ENCODE measurements at places on chromosomes 6 and 20.

DNA sequence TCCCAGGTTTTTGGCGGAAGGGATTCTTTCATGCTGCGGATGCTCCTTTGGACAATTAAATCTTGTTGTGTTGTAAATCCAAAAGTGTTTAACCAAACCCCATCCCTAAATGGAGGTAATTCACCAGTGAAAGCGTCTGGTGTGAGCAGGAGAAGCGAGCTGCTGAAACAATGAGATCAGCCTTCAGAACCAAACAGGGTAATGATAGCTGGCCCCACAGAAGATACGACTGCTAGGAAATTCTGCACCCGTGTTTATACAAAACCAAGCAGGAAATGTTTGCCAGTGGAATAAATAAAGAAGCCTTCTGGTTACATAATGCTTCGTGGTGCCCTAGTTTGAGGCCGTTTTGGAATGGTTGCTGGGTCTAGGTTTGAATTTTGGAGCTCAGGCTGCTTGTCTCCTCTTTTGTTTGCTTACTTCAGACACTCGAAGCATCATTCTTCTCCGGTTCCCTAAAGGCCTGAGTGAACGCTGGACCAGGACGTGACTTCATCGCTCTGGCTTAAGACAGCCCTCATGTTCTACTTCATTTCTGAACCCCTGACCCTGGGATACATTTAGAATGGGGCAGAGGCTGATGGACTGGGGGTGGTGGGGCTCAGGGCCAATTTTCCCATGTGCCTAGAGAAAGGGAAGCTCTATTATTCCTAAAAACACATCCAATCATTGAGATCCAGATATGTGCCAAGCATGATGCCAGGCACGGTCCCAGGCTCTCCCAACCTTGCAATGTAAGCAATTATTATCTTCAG lies 61.6 kb upstream of the JAG1 start:
- no peak overlapping the region for H3K4me3 ChIP-seq
- peaks cover 4% of the 10 kb centered on the region for H3K4me1 ChIP-seq
- no peak for DNase-seq
- H3K27ac ChIP-seq, result no peak overlapping the region
- no peaks in the 10 kb centered on the region for H3K27me3 ChIP-seq

DNA sequence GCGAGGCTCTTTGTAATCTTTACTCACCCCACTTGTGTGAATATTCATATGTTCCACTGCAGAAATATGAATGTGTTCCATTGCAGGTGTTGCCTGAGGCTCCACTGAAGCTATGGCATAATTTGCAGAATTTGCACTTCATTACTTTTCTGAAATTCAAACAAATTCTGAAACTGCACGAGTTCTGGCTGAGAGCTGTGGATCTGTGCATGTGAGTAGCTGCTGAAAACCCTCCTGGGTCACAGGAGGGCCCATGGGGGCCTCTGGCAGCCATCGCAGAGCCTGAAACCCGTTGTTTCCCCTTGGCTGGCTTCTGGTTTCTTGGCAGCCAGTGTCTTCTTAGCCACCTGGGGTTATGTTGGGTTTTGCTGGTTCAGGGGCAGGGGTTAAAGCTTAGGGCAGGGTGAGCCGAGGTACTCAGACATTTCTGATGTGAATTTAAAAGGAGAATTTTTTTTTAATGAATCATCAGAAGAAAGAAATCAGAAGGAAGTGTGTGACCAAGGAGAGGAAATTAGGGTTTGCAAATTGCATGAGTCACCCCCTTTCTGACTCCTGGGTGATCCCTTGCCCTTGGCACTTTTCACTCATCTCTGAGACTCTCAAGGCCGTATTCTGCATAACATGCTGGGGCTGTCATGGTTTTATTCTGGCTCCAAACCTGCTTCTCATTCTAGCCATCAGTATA lies 40.6 kb downstream of the TOX2 start:
- peaks cover 4% of the 10 kb centered on the region for H3K27me3 ChIP-seq
- no peak overlapping the region for H3K27ac ChIP-seq
- no peak overlapping the region for H3K4me3 ChIP-seq
- DNase-seq, result no peak

DNA sequence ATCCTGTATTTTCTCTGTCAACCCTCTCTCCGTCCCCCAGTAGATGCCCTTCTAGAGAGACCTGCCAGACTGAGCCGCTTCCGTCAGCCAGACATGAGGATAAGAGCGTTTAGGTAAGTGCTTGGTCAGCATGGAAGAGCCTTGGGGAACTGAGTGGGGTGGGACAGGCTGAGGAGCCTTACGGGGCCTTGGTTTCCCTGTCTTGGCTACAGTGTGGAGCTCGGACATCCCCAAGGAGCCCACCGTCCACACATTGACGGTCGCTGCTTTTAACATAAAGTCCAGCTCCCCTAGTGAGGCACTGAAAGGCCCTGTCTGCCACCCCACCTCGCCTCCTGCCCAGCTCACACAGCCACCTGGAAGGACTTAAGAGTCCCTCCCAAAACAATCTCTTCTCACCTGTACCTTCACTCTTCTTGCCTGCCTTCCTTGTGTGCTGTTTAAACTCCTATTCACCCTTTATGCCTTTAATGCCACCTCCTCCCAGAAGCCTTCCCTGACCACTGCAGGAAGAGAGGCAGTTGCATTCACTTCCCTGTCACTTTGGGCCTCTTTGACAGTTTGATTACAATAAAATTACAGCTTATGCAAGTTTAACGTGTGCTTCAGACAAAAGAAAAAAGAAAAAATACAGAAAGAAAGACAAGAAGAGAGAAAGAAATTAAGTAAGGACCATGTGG lies 42.3 kb downstream of the PDYN start:
- peaks cover 29% of the 10 kb centered on the region for H3K4me1 ChIP-seq
- H3K36me3 ChIP-seq, result no peaks in the 10 kb centered on the region
- peaks cover 1% of the 10 kb centered on the region for H3K27me3 ChIP-seq
- no peak overlapping the region for H3K27ac ChIP-seq
- no peak for DNase-seq

DNA sequence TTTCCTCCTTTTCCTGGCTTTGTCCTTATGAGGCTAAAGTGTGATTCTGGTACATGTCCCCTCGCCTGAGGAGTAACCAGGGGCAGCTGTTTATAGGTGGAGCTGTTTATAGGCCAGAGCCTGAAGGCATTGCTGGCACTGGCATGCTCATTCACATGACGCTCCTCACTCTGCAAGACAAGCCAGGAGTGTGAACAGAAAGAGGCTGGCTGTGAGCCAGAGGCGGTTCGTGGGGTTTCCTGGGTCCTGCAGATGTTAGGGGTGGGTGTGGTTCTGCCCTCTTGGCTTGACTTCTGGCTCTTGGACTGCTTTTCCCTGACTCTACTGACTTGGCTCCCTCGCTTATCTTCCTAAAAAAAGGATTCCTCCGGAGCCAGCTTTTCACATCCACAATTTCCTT lies 12.8 kb upstream of the MDFI start:
- H3K4me1 ChIP-seq, result peaks cover 43% of the 10 kb centered on the region
- peaks cover 4% of the 10 kb centered on the region for H3K27me3 ChIP-seq
- H3K4me3 ChIP-seq, result peak overlapping the region; percentile 12
- H3K36me3 ChIP-seq, result peaks cover 5% of the 10 kb centered on the region
- no peak for DNase-seq
- H3K27ac ChIP-seq, result peak overlapping the region; percentile 93

- H3K36me3 ChIP-seq, result no peaks in the 10 kb centered on the region
- H3K27ac ChIP-seq, result no peak overlapping the region
- peaks cover 1% of the 10 kb centered on the region for H3K27me3 ChIP-seq
- no peaks in the 10 kb centered on the region for H3K4me1 ChIP-seq
- no peak overlapping the region for H3K4me3 ChIP-seq
Observed at GRCh38 chr6:168150551-168151320, 71.7 kb upstream of the FRMD1 start.

GRCh38 chr6:2141644-2142290 lies 103.6 kb downstream of the GMDS start:
- H3K4me1 ChIP-seq, result peaks cover 16% of the 10 kb centered on the region
- H3K27ac ChIP-seq, result no peak overlapping the region
- DNase-seq, result no peak
- H3K27me3 ChIP-seq, result peaks cover 2% of the 10 kb centered on the region
- H3K36me3 ChIP-seq, result no peaks in the 10 kb centered on the region

GRCh38 chr6:90093558-90094073 lies 199.3 kb downstream of the GJA10 start:
- H3K36me3 ChIP-seq, result no peaks in the 10 kb centered on the region
- DNase-seq, result no peak
- no peak overlapping the region for H3K27ac ChIP-seq
- no peak overlapping the region for H3K4me3 ChIP-seq
- no peaks in the 10 kb centered on the region for H3K27me3 ChIP-seq

DNA sequence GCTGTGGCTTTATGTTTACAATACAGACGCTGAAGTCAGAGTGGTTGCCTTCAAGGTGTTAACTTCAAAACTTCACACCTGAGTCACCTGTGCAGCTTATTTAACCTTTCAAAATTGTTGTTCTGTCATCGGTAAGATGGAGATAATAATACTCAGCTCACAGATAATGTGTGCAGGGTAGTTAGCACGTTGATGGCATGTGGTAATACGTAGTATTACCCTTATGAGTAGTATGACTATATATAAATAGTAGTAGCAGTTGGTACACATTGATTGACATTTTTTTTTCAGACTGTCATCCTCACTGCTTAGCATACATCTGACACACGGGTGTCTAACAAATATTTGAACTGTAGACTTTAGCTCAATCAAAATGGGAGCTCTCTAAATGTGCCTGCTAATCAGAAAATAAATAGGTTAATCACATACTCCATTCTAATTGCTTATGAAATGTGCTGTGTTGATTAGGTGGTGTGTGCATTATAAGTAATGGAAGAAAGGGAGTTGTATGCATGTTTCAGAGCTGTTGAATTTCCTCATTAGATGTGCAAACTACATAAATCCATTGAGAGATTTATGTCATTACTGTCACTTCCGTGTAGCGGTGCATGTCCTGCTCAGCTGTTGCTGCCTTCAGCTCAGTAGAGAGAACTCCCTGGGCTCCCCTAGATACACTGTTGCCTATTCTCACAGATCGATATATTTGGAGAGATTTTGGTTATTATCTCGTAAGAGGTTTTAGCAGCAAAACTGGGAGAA lies 11.2 kb upstream of the MROH8 start:
- peaks cover 6% of the 10 kb centered on the region for H3K27me3 ChIP-seq
- no peak overlapping the region for H3K27ac ChIP-seq
- H3K36me3 ChIP-seq, result peaks cover 18% of the 10 kb centered on the region
- no peak for DNase-seq
- H3K4me3 ChIP-seq, result no peak overlapping the region

DNA sequence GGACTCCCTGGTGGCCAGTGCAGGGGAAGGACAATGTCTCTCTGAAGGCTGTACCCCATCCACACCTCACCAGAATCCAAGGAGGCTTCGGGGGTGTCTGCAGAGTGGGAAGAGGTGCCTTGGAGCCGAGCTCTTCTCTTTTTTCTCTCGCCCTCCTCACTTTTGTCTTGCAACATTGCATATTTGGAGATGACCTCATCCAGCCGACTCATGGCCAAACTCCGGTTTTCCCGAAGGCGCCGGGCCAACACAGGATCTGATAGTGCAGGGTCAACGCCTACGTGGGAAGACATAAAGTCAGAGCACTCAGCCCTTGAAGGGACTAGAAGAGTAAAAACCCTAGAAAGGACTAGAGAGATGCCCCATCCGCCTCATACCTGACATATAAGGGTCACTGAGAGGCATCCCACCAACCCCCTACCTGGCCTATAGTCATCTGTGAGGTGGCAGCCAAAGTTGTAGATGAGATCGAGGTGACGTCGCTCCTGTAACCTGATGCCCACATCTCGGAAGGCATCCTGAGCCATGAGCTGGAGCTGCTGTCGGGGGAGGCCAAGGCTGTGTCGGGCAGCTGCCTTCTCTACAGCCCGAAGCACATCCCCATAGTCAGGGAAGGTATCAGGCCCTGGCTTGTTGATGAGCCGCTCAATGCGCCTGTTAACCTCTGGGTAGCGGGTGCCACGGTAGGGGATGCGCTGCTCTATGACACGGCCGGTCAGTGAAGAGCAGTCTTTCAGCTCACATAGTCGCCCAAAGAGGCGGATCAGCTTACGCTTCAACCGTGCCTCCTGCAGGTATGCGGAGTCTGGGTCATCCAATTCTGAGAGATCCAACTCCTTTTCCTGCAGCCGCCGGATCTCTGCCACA lies 3.0 kb upstream of the ZBTB22 start:
- no peak for DNase-seq
- peaks cover 50% of the 10 kb centered on the region for H3K4me1 ChIP-seq
- H3K27ac ChIP-seq, result peak overlapping the region; percentile 78
- H3K27me3 ChIP-seq, result peaks cover 26% of the 10 kb centered on the region
- H3K4me3 ChIP-seq, result peak overlapping the region; percentile 88
- H3K36me3 ChIP-seq, result peaks cover 32% of the 10 kb centered on the region

All from endothelial cell (in vitro differentiated cells).